ENCODE measurements at places on chromosomes 13 and 19. TPM values are rescaled to one million over a fixed set of nuclear protein-coding genes. Genes with fewer than 3 reads are reported as not detected.

EMP3 gene
- 54.1 TPM for total RNA-seq

IGFL1 gene
- total RNA-seq = 0.34 TPM

LHB gene
- not detected for total RNA-seq

FPR3 gene
- total RNA-seq = not detected

ETV2 gene
- total RNA-seq = 0.23 TPM

CNMD gene
- total RNA-seq = not detected

TSHZ3 gene
- total RNA-seq = 4.1 TPM

All from hair follicular keratinocyte (primary cell).